ENCODE measurements at places on chromosomes 4 and X.

GRCh38 chr4:64969081-64969480, 559.8 kb upstream of the TECRL start:
- no peak for DNase-seq

DNA sequence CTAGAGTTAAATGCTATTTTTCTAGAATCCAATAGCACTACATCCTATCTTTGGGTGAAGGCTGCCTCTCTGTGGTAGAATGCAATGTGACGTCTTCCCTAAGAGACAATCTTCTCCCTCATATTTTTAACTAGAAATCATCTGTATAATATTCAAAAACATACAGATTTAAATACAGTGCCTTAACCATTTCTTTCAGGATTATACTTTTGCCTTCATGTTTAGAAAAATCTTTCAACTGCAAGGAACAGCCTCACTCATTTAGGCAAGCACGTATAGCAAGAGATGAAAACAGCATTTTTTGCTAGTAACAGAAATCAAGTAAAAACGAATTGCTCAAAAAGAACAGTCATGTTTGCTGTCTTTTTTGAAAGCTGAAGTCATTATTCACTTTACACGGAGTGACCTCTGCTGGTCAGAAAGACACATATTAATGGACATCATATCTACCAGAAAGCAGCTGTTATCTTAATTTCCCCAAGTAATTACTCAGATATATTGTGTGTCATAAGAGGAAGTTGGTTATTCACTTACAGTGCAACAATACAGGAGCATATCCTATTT, 422.3 kb downstream of the STPG2 start:
- peak; percentile 67 for DNase-seq

- no peak for DNase-seq
Measured at GRCh38 chr4:152635851-152636250, 43.9 kb downstream of the TMEM154 start.

DNA sequence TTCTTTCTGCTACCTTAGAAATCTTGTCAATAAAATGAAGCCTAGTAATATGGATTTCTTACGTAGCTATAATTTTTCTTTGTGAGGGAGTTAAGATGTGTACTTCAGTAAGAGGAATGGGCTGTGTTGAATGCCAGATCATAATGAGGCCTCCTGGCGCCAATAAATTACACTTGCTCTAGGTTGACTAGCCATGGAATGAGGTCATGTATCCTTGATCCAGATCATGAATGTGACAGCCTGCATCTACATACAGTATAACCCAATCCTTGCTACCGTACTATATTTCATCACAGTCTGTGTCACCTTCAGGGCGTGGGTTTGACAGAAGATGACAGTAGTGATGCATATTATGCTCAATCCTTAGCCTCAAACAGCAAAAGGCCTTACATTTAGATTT, 36.2 kb downstream of the NHS start:
- DNase-seq: no peak

DNA sequence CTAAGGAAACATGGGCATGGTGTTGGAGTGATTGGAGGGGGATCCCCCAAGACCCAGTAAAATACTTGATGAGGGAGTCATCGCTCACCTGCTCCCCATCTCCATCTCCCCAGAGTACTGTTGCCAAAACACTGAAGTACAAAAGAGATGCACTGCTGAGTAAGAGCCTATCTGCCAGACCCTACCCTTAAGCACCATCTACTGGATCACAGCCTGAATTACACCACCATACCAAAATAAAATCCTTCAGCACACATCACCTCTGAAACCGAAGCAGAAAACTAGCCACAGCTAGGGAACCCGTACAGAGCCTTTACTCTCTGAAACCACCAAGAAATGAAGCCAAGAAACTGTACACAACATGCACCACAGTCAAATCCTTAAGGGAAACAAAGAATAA, 466.3 kb upstream of the ACTRT1 start:
- peak; percentile 44 for DNase-seq

DNA sequence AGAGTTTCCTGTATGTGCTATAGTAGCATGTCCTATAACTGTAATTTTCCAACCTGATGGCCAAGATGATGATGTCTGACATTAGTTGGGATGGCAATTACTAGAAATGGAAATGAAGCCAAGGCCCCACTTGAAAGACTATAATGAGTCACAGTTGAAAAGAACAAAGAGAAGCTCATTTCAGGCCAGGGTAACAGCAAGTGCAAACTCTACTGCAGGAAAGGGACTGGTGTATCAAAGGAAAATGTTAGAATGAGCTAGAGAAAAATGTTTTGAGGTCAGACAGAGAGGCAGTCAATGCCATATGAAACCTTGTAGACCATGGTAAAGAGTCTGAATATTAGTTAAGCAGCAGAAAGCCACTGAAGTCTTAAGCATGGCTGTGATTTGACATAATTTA, 146.2 kb upstream of the SH3RF1 start:
- no peak for DNase-seq

DNA sequence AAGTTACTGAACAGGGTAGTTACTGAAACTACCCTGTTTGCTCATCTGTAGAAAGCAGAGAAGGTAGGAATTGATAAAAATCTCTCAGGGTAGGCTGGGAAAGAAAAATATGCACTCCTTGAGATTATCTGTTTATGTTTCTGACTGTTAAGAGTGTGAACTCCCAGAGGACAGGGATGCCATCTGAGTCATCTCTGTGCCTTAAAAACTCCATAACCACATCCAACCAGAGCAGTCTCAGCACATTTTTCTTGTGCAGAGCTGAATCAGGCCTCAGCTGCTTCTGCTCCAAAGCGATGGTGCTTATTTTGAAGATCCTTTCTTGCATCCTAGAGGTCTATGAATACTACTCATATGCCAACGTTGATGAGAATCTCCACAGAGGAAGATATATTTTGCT, 9.9 kb downstream of the CENPVL3 start:
- DNase-seq: no peak

DNA sequence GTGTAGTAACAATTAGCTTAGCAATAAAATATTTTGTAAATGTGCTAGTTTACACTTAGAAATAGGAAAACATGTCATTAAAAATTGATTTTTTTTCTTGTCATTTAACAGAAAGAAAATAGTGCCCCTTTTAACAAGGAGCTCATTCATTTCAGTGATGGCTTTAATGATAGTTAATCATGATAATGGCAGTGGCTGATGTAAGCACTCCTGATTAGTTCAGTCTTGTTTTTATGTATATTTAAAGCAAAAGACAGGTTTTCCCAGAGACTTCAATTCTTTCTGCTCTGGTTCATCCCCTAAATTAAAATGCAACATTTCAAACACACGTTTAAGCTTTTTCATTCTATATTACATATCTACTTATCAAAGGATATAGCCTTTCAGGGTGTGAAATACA, 1039.5 kb upstream of the PCDH7 start:
- no peak for DNase-seq

DNA sequence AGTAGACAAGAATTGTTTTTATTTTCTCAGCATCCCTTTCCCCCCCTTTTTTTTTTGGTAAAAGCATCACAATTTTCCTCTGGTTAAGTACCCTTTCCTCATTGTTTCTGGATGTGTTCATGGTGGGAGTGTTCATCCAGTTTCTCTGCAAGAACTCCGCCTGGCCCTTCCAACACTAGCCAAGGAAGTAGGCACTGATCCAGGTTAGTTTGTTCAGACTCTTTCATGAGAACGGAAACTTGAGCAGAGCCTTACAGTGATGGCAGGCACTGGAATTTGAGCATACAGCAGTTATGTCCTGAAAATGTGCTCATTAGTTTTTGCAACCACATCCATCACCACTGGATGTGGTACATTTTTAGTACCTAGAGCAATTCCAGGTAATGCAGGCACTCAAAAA, 336.1 kb upstream of the BOD1L1 start:
- DNase-seq: no peak

DNA sequence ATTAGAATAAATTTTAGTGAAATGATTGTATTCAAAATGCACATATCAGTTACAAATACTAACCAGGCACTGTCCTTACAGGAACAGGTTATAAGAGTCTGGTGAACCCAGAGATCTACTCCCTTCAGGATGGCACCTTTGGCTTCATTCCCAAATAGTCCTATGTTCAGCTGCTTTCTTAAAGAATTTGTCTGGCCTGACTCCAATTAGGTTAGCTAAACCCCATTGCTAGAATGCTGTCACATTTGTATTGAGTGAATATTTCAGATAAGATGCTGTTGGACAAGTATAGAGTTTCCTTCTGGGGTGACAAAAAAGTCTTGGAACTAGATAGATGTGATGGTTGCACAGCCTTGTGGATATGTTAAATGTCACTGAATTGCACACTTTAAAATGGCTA, 69.4 kb downstream of the EFHC2 start:
- no peak for DNase-seq

DNA sequence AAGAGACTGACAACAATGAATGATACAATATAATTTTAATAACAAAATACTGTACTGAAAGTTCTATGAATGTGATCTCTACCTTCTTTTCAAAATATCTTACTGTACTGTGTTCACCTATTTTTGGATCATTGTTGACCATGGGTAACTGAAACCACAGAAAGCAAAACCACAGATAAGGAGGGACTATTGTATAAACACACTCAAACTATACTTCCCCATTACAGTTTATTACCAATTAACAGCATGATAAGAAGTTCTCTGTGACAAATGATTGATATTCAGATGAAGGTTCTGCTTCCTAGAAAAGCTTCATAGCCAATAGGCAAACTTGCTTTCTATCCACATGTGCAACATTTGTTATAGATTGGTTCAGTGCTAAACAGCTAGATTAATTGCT, 50.1 kb downstream of the GABRG1 start:
- no peak for DNase-seq

- DNase-seq: no peak
Measured at GRCh38 chr4:16449406-16449805, 223.1 kb upstream of the TAPT1 start.

DNA sequence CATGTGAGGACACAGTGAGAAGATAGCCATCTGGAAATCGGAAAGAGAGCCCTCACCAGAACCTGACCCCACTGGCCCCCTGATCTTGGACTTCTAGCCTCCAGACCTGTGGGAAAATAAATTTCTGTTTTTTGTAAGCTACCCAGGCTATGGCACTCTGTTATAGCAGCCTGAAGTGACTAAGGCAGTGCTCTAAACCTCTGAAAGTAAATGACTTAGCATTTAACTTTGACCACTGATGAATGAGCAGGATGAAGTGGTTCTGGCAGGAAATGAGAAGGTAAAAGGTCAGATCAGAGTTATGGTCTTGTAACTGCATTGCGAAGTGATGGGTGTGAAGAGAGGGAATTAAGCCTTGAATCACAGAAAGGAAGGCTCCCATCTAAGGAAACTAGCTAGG, 17.0 kb downstream of the GPAT3 start:
- peak; percentile 40 for DNase-seq

- DNase-seq: no peak
Measured at GRCh38 chrX:54012830-54013500, 31.3 kb downstream of the PHF8 start.

- no peak for DNase-seq
Measured at GRCh38 chr4:83870328-83870950, 334.5 kb downstream of the GPAT3 start.

- DNase-seq: no peak
Measured at GRCh38 chr4:14095831-14096230, 468.3 kb upstream of the BOD1L1 start.

DNA sequence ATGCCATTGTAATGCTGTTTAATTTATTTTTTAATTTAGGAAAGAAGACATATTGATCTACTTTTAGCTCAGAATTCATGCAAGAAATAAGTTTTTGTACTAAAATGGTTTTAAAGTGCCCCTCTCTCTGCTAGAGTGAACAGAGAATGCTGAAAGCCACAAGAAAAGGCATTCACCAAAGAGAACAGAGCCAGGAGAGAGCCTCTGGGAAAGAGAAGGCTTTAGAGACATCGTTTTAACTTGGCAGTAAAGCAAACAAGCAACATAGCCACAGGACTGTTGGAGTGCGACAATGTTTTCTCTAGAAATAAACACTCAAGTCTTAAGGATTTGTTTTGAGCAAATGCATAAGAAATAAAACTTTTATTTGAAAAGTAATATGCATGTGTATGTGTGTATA, 484.1 kb upstream of the CPEB2 start:
- no peak for DNase-seq

GRCh38 chrX:114619874-114620273, 36.0 kb downstream of the HTR2C start:
- peak; percentile 4 for DNase-seq

DNA sequence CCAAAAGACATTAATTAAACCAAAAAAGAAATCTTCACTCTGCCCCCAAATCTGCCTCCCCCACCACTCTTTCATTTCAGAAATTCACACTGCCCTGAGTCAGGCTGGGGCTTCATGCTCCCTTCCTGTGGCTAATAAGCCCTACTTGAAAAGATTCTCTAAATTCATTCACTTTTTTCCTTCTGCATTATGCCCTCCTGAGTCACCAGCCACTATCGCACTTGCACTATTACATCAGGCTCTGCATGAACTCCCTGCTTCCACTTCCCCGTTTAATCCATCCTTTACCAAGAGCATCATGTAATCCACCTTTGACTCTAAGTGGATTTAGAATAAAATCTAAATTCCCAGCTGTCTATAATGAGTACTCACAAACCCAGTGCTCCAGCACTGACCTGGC, 295.4 kb upstream of the KLF3 start:
- DNase-seq: peak; percentile 47

DNA sequence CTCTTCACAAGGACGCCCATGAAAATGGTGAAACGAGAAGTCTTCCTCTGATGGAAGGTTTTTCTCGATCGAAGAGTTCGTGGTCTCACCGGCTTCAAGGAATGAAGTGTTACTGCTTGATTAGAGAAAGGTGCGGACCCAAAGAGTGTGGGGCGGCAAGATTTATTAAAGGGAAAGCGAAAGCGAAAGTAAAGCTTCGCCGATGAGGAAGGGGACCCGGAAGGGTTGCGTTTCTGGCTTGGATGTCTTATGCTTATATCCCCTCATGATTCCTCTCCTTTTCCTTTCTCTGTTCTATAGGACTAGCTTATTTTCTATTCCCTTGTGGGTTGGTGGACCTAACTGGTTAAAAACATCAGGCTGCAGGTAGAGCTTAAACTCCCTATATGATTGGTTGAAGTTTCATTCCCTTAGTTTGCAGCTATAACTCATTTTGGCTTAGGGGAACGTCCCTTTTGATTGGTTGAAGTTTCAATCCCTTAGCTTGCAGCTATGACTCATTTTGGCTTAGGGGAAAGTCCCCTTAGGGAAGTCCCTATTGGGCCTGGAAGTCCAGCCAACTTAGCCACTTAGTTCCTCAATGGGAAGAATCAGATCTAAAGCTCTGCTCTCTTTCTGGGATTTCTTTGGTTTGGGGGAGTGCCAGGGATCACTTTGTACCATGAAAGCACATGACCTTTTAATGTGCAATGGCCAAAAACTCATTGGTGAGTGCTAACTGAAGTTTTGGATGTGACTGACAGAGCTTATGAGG, 1025.0 kb upstream of the PCDH10 start:
- DNase-seq: peak; percentile 14

All from epithelial cell of esophagus (primary cell).